Stomach (tissue), 19 donors: ENCODE measurements at places on chromosomes 1 and 21. TPM values are rescaled to one million over a fixed set of nuclear protein-coding genes. Genes with fewer than 3 reads are reported as not detected.

DNA sequence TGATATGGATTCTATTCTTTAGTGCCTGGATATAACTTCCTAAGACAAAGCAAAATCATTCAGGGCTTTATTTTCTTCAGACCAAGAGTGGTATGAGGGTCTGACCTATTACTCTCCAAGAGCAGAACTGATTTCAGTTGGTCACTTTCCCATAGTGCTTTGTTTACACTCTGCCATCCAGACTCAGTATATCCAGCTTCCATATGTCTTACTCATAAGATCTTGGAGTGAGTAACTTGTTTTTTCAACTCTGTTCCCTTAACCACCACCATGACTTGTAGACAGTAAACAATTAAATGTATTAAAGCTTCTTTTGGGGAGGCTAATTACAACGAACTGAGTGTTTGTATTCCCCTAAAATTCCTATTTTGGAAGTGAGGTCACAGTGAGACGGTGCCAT is 83.4 kb downstream of the USP24 start:
- no peak for DNase-seq

GRCh38 chr1:220943319-220943996 is 64.2 kb downstream of the HLX start:
- no peak for DNase-seq

DNA sequence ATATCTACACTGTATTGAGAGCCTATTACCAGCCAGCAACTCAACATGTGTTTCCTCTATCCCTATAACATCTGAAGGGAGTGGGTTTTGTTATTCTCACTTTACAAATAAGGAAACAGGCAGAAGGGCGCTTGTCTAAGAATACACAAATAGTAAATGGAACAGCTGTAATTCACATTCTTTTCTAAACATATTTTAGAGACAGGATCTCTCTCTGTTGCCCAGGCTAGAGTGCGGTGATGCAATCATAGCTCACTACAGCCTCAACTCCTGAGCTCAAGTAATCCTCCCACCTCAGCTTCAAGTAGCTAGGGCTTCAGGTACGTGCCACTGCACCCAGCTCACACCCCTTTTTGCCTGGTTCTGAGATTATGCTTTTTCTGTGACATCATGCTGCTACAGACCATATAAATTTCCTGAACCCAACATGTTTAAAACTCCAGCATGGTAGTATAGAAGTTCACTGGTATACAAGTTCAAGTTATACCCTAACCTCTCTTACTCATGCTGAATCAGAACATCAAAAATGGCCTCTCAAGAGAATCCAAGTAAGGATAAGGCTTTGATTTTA is 8.6 kb upstream of the TACSTD2 start:
- DNase-seq = no peak

DNA sequence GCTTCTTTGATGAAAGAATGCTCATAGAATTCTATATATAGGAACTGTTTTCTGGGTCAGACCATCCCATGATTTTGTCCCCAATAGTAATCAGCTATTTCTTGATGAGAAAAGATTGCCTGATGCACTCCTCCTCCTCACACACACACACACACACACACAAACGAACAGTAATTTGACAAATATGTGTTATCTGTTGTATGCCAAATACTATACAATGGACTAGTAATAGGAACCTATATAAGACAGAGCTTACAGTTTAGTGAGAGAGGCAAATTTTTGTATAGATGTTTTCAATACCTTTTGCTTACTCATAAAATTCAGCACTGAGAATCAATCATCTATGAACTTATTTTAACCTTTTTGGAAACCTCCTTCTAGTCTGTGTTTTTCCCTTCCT is 76.8 kb downstream of the PLA2G4A start:
- DNase-seq = no peak

DNA sequence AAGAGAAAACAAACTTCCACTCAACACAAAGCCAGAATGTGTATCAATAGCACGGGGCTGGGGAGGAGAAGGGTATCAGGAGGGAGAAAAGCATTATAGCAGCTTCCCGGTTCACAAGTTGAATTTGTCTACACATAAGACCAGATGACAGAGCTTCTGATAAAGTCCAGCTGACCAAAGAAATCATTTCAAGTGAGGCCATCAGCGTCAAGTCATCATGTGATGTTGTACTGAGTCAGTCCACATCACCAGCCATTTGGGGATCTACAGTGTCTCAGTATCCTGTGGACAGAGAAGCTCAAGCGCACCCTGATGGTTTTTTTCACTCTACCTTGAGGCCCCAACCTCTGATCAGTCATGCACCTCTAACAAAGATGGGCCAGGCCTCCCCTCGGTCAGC is 33.0 kb downstream of the SETD4 start:
- peak; percentile 34 for DNase-seq

- no peak for DNase-seq
Measured at GRCh38 chr1:205729945-205730610, 19.9 kb downstream of the NUCKS1 start.

- DNase-seq = no peak
Measured at GRCh38 chr21:42703136-42703908, 49.9 kb downstream of the PDE9A start.

GRCh38 chr1:164731161-164731876 is 172.3 kb downstream of the PBX1 start:
- DNase-seq = no peak

GRCh38 chr1:167077128-167077867 is 12.9 kb downstream of the GPA33 start:
- DNase-seq = no peak

DNA sequence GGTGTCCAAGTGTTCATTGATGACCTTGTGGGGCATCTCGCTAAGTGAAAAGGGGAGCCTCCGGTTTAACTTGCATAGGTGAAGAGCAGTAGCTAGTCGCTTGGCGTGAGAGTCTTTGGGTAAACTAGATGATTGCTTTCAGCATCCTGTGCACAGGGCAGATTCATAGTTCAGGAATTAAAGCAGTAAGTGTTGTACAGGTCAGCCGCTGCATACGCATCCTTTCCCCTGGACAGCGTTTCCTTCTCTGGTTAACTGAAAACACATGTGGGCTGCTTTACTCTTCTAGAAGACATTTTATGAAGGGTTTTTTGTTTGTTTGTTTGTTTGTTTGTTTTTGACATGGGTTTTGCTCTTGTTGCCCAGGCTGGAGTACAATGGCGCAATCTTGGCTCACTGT is 12.1 kb downstream of the NDUFV3 start:
- DNase-seq = no peak

- DNase-seq = no peak
Measured at GRCh38 chr1:30726236-30726635, 2.9 kb upstream of the MATN1 start.

DNA sequence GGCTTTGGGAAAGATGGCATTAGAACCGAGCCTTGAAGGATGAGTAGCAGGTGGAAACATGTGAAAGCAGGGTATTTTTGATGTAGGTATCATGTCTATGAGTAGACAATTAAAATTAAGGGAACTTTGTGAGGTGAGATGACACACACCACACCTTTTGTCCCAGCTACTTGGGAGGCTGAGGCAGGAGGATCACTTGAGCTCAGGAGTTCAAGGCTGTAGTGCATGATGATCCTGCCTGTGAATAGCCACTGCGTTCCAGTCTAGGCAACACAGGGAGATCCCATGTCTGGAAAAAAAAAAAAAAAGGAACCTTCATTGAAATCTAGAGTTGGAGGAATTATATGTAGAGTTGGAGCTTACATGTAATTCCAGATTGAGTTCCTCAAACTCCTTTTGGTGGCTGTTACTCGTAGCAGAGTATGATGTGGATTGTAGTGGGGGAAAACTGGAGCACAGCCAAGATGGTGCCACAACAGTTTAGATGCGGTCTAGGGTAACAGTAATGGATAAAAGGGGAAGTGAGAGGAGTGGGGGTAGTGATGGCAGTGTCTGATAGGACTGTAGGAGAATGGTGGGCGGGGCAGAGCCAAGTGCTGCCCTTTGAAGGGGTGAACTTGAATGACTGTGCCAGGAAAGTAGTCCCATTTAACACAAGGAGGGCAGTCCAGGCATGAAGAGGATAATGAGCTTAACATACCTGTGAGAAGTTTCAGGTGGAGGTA is 17.4 kb downstream of the AK4 start:
- DNase-seq = no peak

- no peak for DNase-seq
Measured at GRCh38 chr1:14253676-14254075, 344.8 kb upstream of the KAZN start.

DNA sequence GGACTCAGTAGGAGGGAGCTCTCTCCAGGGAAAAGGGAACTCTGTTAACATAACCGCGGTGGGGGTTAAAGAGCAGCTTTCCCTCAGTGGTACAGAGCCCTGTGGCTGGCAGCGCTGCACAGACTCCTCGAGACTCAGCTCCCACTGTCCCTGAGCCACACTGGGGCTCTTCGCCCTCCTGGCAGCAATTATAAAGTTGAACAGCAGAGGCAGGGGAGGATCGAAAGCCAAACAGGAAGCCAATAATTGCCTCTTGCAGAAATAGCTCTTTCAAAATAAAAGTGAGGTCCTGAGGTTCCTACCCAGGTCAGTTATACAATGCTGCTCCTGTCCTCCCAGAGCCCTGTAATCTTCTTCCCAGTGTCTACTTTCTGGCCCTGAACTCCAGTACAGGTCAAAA is 77.0 kb downstream of the FAM78B start:
- no peak for DNase-seq

DNA sequence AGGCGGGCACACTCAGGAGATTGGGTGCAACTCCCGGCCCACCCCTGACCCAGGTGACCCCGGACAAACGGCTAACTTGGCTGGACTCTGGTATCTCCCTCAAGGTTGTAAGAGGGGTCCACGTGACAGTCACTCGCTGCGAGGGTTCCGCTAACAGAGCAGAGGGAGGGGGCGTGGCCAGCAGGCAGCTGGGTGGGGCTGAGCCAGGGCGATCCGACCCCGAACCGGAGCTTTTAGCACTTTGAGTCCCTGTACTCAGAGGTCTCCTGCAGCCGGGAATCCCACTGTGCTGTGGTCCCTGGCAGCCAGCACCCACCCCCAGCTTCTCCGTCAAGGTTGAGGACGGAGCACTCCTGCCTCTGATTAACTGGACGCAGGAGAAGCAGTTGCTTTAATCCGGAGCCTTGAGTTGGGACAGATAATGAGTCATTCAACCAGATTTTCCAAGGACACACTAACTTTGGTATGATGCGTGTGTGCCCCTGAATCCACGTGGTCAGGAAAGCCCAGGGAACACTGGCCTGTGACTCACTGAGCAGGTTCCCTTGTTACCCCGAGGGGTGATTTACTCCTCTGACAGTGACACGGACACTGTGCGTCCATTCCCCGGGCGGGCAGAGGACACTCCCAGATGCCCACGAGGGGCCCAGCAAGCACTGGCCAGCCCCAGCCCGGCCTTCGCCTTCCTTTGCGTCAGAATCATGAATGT is 16.8 kb downstream of the TRPM2 start:
- DNase-seq = peak; percentile 61

DNA sequence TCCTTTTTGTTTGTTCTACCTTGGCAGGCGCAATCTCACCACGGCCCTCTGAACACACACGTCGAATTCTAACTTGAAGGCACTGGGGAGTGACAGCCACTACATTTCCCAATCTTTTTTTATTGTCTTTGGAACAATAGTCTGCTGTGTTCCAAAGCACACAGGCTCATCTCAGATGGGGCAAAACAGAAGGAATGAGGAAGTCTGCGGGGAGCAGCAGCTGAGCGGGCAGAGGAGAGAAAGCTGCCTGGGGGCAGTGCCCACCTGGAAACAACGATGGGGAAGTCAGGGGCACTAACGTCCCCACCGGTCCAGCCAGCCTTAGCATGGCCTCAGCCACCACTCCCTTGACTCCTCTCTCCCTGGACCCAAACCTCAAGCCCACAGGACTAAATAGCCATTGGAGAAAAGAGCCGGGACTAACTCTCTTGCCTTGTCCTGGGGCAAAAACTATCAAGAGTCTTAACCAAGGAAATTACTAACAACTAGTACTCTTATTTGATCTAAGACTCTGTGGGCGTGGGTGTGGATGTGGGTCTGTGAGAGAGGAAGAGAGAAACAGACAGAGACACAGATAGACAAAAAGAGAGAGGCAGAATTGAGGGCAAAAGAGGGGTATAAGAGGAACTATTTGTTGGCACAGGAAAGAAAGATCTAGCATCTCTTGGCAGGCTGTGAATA is 34.2 kb downstream of the SYF2 start:
- no peak for DNase-seq

GRCh38 chr1:119367432-119368124 is 1.0 kb upstream of the HAO2 start:
- no peak for DNase-seq

DNA sequence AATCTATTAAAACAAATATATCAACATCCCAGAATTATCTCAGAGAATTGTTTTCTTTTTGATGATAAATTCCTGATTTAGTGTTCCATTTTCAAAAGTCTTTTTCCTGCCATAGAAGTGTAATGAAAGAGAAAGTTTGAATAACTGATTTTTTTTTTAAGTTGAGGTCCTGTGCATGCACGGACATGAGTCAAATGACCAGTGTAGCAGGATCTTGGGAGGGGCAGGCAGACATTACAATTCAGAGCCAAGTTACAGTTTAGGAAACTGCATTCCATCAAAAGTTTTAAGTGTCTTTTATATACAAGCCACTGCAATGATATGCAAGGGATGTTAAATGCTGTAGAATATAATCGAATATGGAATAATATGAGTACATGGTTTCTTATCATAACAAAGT is 227.5 kb downstream of the HMCN1 start:
- DNase-seq = no peak

- DNase-seq = peak; percentile 54
Measured at GRCh38 chr1:61132645-61133334, 50.4 kb downstream of the NFIA start.

GRCh38 chr1:18047122-18047521 is 60.5 kb upstream of the IGSF21 start:
- no peak for DNase-seq

DNA sequence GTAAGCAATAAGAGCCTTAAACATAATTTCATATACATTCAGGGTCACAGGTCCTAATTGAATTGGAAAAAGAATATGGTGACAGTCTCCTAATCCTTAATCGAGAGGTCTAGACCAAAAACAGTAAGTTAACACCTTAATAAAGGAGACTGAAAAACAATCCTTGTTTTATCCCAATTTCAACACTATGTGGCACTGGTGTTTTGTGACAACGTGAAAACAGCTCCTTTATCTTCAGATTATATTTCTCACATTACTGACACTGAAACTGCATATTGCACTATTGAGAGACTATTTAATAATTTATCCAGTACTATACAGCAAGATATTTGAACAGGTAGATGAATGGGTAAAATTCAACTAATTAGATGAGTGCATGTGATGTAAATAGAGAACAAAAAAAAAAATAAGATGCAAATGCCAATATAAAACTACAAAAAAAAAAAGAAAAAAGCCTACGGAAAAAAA is 34.1 kb downstream of the TP53BP2 start:
- DNase-seq = no peak

ANKRD65 gene
- 13.5 TPM for polyA plus RNA-seq

LDLRAD1 gene
- 0.12 TPM for polyA plus RNA-seq

FCRLA gene
- polyA plus RNA-seq = not detected

LCE3D gene
- polyA plus RNA-seq = 0.98 TPM

FAM177B gene
- 5.9 TPM for polyA plus RNA-seq

NPPB gene
- polyA plus RNA-seq = 3.9 TPM

RYR2 gene
- 0.61 TPM for polyA plus RNA-seq

CR1 gene
- 0.61 TPM for polyA plus RNA-seq

STRIP1 gene
- polyA plus RNA-seq = 7.6 TPM

SPRR1A gene
- not detected for polyA plus RNA-seq

CASZ1 gene
- polyA plus RNA-seq = 6.0 TPM

C1QC gene
- polyA plus RNA-seq = 27.8 TPM
